ENCODE measurements at places on chromosomes 7 and 10. TPM values are rescaled to one million over a fixed set of nuclear protein-coding genes. Genes with fewer than 3 reads are reported as not detected.

The MMRN2 gene
- total RNA-seq, result 0.60 TPM

GRCh38 chr10:69696073-69696731, 66.2 kb downstream of the FAM241B start:
- DNase-seq, result peak; percentile 86

- DNase-seq, result no peak
Observed at GRCh38 chr7:112118581-112119566, 87.3 kb downstream of the DOCK4 start.

DNA sequence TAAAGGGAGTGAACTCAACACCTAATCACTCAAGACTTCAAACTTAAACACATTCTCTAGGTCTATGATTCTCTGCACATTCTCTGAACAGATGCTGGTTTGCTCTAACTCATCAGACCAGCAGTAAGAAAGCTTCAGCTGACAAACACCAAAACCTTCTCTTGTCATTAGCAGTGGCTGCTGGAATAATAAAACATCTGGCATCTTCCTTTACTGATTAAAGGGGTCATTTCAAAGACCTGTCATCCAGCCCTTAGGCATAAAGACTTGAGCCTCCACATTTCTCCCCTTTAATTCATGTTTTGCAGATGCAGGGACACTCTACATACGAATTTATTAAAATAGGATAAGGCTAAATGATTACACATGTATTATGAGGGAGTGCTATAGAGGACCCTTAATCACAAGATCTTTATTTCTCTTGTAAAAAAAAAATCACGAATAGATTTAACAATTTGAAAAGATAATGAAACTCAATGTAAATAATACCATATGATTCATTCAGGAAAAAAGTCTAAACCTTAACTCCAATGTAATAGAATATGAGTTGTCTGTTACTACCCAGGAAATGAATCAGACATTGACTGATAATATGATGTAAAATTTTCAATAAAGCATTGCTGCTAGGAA, 152.4 kb upstream of the GNAI1 start:
- DNase-seq, result no peak

DNA sequence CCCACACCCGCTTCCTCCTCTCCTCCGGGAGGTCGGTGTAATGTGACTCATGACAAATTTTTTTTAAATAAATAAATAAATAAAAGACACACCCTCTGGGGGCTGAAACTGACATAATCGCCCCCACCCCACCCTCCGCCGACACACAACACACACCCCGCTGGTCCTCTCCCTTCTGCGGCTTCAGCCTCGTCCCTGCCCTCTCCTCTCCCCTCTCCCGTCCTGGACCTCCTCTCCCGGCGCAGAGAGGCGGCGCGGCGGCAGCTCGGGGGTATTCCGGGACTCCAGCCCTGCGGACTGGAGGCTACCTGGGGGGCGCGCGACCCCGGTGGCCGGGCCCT, 686 bp downstream of the ABI1 start:
- peak; percentile 81 for DNase-seq

- DNase-seq, result no peak
Observed at GRCh38 chr10:87865241-87865881, 1.9 kb downstream of the PTEN start.

- no peak for DNase-seq
Observed at GRCh38 chr7:103418241-103418640, 27.8 kb downstream of the SLC26A5 start.

Measured in RPMI7951 (cell line).